ENCODE measurements at places on chromosomes 7 and 10.

GRCh38 chr10:61463035-61463909, 10.1 kb upstream of the TMEM26 start:
- no peak for DNase-seq

GRCh38 chr7:30369879-30370278, 85.5 kb downstream of the ZNRF2 start:
- DNase-seq: no peak

- no peak for DNase-seq
These were observed 25.9 kb downstream of the TBXAS1 start for GRCh38 chr7:139854803-139855497.

DNA sequence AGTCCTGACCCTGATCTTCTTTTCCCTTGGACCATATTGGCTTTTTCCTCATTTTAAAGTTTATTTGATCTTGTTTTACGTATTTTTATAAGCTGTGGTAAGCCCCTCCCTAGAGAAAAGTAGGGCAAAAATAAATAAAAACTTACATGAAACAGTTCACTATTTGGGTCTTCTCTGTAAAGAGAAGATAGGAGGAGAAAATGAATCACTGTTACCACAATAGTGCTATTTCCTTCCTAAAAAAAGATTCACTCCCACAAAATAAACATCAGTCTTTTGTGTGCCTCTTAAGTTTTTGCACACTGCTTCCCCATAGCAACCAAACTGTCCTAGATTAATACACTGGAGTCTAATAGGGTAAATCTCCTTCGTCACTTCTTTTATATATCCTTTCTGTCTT, 1.4 kb upstream of the SVIL start:
- DNase-seq: peak; percentile 80

GRCh38 chr7:75642810-75643486, 95.8 kb downstream of the HIP1 start:
- DNase-seq: peak; percentile 79

- DNase-seq: no peak
These were observed 71.5 kb upstream of the NANOS1 start for GRCh38 chr10:118957966-118958365.

- DNase-seq: peak; percentile 5
These were observed 164.9 kb downstream of the NSUN6 start for GRCh38 chr10:18486438-18486837.

DNA sequence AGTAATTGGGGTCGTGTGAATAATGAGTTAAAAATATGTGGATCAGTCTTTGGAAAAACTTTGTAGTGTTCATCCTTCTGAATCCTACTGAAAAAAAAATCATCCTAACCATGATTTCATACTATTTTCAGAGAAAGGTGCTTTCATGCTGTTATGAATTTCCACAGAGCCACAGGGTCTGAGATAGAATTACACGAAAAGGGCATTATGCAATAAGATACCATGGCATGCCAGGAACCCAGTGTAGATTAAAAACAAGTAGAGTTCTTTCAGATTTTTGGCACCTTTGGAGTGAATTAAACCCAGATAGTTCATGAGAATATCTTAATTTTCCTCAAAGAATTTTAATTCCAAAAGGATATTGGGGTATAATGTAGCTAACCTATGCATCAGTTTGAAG, 47.5 kb upstream of the AGMO start:
- peak; percentile 15 for DNase-seq

GRCh38 chr10:63265683-63266235, 132.6 kb downstream of the NRBF2 start:
- DNase-seq: no peak

GRCh38 chr10:62268027-62268398, 631 bp downstream of the RTKN2 start:
- no peak for DNase-seq

DNA sequence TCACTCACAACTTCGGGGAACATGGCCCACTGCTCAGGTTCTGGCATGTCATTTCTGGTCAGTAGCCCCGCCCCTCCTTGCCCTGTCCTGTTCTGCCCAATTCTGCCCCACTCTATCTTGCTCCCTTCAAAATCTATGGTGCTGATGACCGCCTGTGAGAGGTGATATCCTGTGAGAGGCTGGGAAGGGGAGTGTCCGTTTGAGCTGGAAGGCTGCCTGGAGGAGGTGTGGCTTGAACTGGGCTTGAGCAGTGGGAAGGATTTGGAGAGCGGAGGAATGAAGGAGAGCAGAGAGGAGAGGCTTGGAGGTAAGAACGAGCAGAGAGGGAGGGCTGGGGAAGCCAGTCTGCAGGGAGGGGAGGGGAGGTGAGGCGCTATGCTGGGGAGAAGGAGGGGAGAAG, 145.3 kb downstream of the RPS24 start:
- peak; percentile 16 for DNase-seq

- DNase-seq: no peak
These were observed 8.3 kb downstream of the RABGEF1 start for GRCh38 chr7:66748791-66749190.

DNA sequence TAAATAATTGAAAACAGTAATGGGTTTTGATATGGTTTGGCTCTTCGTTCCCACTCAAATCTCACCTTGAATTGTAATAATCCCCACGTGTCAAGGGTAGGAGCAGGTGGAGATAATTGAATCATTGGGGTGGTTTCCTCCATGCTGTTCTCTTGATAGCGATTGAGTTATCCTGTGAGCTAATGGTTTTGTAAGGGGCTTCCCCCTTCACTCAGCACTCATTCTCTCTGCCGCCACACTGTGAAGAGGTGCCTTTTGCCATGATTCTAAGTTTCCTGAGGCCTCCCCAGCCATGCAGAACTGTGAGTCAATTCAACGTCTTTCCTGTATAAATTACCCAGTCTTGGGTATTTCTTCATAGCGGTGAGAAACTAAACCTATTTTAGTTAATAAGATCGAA, 551.7 kb upstream of the POT1 start:
- no peak for DNase-seq

DNA sequence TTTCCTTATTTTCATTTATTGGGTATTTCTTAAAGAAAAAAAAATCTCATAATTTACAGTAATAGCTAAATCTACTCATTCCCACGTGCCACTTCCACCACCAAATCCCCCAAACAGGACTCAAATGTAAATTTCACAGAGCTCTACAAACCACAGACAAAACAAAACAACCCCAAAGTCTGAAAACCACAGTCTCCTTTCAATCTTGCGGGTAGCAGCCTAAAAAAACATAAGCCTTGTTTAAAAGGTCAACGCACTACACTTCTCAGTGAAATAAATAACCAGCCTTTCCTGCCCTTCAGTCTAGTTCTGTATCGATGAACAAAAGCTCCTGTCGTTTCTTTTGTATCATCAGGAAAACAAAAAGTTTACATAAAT, 121.8 kb upstream of the AFAP1L2 start:
- DNase-seq: no peak

DNA sequence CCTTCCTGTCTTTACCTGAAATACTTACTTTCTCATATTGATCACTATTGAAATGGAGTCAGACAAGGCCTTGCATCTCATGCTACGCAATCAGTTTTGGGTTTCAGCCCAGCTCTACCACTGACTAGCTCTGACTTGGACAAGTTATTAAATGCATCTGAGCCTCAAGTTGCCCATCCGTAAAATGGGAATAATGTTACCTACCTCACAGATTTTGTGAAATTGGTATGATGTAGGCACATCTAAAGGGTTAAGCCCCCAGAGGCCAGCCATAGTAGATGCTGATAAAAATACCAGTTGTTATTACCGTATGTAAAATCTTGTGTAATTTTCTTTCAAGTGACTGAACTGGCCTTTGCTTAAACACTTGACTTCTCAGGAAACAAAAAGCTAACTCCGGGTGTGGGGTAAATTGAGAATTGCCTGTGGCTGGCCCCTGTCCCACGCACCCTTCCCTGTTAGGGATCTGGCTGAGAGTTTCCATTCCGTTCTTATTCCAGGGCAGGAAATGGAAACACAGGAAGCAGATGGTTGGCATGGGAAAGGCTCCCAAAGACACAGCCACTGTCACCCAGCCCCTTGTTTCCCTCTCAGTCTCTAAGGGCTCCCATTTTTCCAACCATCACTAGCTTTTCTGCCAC, 7.5 kb downstream of the DUSP5 start:
- no peak for DNase-seq

DNA sequence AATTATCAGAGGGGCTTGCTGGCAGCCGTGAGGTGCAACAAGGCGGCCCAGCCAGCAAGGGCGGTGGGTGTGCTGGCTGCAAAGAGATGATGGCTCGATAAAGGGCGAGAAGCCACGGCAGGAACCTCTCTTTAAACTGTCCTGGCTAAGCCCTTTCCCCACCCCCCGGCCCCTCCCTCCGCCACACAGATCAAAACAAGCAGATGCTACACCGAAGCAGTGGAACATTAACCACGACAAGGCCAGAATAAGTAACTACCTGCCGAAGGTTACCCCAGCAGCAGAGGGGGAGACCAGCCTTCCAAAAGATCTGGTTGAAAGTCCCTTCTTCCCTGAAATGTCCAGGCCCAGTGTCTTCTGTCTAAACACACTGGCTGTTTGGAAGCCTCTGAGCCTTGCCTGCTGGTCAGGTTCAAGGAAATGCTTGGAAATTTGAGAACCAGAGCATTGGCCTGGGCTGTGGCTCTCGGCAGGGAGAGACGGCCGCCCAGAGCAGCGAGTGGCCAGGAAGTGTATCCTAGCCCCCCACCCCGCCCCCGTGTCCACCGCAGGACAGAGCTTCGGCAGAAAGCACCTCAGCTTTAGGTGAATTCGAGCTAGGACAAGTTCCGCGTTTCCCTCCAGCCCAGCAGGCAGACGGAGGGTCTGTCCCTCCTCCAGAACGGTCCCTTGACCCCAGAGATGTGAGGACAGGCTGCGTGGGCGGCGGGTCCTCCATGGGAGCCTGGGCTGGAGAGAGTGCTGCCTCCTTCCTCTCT, 2.1 kb downstream of the FAM20C start:
- DNase-seq: peak; percentile 17

GRCh38 chr10:63206997-63207811, 74.1 kb downstream of the NRBF2 start:
- DNase-seq: peak; percentile 62

- no peak for DNase-seq
These were observed 54.6 kb downstream of the CDHR3 start for GRCh38 chr7:106017657-106018056.

DNA sequence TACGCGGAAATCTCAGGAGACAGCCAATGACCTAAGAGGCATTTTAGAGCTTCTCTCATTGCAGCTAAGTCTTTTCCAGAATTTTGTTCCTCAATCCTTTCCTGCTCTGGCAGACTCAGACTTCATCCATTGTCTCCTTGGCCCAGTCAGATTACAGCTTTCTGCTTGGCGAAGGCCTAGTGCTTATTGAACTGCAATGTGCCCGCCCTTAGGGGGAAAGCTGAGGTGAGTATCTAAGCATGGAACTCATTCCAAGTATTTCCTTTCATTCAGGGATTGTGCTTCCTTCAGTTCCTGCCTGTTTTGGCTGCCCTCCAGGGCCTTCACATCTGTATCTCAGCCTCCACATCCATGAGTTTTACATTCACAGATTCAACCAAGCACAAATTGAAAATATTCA, 37.5 kb downstream of the PRLHR start:
- no peak for DNase-seq

DNA sequence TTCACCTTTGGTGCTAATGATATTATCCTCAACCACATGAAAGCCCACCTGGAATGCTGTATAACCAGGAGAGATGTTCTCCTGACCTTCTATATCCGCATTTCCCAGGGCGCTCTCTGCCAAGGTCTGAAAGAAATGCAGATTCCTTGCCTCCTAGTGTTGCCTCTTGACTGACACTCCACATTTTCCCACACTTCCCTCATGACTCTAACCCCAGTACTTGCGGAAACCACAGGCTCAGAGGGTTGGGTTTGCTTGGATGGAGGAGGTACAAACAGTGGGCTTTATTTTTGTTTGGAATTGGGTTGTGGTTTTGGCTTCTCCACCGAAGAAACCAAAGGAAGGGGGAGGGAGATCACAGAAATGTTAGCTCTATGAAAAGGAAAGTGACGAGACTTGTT, 222.9 kb upstream of the CELF2 start:
- DNase-seq: peak; percentile 99

- no peak for DNase-seq
These were observed 97.5 kb upstream of the ZNF746 start for GRCh38 chr7:149595078-149595477.

GRCh38 chr10:111186358-111186757, 109.5 kb downstream of the ADRA2A start:
- no peak for DNase-seq

Measured in amniotic epithelial cell (primary cell).